ENCODE measurements at places on chromosomes 4 and X.

GRCh38 chrX:103250977-103251376 lies 4.0 kb downstream of the TCEAL8 start:
- no peak for DNase-seq

- DNase-seq, result peak; percentile 8
These were observed 208.8 kb downstream of the COX18 start for GRCh38 chr4:72860766-72861165.

GRCh38 chr4:119152741-119153140 lies 17.1 kb downstream of the MYOZ2 start:
- DNase-seq, result no peak

GRCh38 chrX:119190091-119190681 lies 45.9 kb upstream of the PGRMC1 start:
- DNase-seq, result no peak

DNA sequence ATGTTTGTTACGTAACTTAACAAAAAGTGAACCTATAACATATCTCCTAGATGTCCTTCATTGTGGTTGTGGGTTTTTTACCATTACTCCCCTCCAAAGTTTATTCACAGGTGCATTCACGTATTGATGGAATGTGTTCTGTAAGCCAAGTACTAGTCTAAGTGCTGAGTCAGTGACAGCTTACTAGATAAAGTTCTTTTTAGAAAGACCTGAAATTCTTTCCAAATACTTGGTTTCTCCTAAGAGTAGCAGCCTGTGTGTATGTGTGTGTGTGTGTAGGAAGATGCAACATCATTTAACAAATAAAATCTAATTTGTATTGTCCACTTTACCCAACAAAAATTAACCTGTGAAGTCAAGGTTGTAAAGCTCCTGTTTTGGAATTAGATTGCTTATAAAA lies 22.1 kb downstream of the NAP1L5 start:
- DNase-seq, result no peak

DNA sequence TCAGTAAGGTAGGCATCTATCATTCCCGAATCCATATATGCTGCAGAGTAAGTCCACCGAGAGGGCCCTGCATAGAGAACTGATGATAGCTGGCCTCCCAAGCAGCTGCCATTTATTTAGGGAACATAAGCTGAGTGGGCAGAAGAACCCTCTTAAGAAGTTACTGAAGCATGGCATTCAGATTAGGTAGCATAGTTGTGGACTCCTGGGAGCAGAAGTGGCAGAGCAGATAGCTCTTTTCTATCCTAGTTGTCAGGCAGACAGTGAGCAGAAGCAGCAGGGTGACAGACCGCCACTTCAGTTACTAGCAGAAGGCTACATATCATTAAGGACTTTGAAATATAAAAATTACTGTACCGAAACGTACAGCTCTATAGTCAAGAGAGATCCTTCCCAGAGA lies 454.7 kb downstream of the PPP4R3C start:
- no peak for DNase-seq

GRCh38 chr4:181140037-181140603 lies 1103.1 kb upstream of the TENM3 start:
- DNase-seq, result no peak

Data from RCC 7860 (cell line).